ENCODE measurements at places on chromosomes 11 and 22.
A peak's percentile ranks its signal among the peaks of the same experiment; 100 is the strongest.

DNA sequence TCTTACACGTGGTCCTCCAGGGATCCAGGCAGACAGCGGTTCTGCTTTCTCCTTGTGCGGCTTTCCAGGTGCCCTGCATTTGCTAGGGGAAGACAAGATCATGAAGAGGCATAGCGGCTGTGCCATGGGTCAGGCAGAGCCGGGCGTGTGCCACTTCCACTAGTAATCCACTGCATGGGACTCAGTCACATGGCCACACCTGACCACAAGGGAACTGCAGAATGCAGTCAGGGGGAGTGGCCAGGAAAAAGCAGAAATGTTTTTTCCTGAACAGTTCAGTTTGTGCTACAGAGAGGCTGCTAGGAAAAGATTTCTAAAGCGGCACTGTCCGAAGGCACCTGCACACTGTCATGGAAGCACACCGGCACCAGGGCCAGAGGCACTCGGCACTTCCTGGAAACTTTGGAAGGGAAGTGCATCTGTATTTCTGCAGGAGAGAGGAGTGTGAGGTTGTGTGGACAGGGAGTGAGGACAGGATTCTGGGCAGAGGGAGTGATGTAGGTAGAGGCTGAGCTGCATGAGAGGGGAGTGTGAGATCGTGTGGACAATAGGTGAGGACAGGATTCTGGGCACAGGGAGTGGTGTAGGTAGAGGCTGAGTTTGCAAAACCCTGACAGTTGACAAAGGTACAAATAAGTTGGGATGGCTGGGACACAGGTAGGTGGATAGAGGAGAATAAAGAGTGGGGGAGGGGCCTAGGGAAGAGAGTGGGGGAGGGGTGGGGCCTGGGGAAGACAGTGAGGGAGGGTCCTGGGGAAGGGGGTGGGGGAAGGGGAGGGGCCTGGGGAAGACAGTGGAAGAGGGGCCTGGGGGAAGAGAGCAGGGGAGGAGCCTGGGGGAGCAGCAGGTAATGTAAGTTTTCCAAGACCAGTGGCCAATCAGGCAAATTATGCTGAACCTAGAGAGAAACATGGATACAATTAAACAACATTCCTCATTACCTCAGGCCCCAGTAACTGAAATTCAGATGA, 1436.3 kb downstream of the TBC1D22A start:
- DNase-seq: no peak

GRCh38 chr11:123072762-123073161, 10.8 kb upstream of the HSPA8 start:
- DNase-seq: no peak

GRCh38 chr22:19119949-19120348, 2.3 kb downstream of the DGCR2 start:
- DNase-seq: no peak

- no peak for DNase-seq
Observed at GRCh38 chr11:118117790-118118601, 31.2 kb upstream of the SMIM35 start.

DNA sequence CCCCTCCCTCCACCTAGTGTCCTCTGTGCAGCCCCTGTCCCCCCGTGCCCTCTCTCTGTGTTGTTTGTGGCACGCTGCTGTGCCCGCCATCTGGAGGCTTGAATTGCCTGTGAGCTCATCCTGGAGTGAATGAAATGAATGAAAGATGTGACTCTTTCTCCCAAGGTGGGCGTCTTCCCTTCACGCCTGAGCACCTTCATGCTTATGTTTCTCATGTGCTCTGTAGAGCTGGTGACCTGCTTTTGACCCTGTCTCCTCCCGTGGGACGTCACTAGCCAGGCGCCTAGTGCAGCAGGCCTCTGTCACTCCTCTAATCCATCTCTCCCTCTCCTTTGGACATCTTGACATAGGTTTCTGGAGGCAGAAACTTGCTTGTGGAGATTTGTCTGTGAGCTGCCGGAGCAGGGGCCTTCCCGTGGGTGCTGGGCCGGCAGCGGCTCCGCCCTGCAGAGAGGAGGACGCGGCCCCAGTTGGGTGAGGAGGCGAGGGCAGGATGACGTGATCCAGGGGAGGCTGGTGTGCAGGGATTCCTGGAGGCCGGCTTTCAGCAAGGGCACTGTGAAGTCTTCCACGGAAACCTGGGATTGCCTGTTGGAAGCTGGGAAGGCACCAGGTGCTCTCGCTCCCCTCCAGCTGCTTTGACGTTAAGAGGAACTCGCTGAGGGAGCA, 40.6 kb downstream of the MUC6 start:
- no peak for DNase-seq

GRCh38 chr11:35177370-35177769, 38.4 kb downstream of the CD44 start:
- no peak for DNase-seq

GRCh38 chr11:133984828-133985227, 28.1 kb upstream of the IGSF9B start:
- no peak for DNase-seq

- peak; percentile 22 for DNase-seq
Observed at GRCh38 chr11:83051760-83052671, 19.7 kb downstream of the RAB30 start.

GRCh38 chr11:399731-400211, 5.8 kb downstream of the PKP3 start:
- no peak for DNase-seq

- no peak for DNase-seq
Observed at GRCh38 chr11:44813401-44813800, 86.6 kb downstream of the TSPAN18 start.

GRCh38 chr11:61532134-61533038, 23.8 kb downstream of the LRRC10B start:
- no peak for DNase-seq

- DNase-seq: no peak
Observed at GRCh38 chr22:17264321-17265052, 45.3 kb upstream of the ADA2 start.

DNA sequence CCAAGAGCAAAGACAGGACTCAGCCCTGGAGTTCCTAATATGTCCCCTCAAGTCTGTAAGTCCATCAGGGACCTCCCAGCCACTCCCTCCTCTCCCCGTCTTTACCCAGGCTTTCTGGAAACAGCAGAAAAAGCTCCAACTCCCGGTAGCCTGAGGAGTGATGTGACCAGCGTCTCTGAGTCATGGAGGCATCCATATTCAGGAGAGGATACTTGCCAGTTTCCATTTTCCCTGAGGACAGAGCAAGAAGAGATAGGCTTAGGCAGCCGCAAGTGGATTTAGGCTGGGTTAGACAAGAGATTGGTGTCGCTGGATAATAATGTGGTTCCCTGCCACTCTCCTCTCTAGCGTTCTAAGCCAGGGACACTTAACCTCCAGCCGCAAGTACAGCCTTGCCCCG, 206.6 kb downstream of the GRIK4 start:
- no peak for DNase-seq

- no peak for DNase-seq
Observed at GRCh38 chr11:313304-313786, 495 bp upstream of the IFITM1 start.

- no peak for DNase-seq
Observed at GRCh38 chr11:11396301-11397035, 43.4 kb upstream of the CSNK2A3 start.

GRCh38 chr22:37162221-37163095, 12.7 kb upstream of the IL2RB start:
- no peak for DNase-seq

DNA sequence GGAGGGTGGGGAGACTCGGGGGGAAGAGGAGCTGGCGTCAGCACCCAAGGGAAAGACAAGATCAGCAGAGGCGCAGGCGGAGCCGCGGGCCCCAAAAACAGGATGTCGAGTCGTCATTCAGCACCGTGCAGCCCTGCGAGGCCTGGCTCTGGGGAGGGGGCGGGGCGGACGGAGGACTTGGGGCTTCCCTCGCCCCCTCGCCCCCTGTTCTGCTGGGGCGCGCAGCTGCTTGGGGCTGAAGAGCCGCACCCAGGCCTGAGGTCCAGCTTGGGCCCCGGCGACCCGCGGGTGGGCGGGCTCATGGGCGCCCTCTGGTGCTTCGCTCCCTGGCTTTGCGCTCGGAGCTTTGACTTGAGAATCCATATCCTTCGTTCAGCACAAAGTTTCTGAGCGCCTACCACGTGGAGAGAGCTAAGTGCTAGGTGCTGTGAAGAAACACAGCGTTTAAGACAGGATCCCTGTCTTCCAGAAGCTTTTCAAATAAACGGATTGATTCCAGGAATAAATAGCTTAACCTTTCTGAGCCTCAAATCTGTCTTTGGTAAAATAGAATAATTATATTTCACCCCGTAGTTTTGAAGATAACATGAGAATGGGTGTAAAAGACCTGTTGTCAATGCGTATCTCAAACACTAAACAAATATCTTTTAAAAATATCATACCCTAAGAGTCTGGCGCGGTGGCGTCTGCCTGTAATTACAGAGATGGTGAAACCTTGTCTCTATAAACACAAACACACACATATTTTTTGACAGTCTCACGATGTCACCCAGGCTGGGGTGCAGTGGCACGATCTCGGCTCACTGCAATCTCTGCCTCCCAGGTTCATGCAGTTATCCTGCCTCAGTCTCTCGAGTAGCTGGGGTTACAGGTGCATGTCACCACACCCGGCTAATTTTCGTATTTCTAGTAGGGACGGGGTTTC, 929 bp upstream of the RHOG start:
- peak; percentile 65 for DNase-seq

DNA sequence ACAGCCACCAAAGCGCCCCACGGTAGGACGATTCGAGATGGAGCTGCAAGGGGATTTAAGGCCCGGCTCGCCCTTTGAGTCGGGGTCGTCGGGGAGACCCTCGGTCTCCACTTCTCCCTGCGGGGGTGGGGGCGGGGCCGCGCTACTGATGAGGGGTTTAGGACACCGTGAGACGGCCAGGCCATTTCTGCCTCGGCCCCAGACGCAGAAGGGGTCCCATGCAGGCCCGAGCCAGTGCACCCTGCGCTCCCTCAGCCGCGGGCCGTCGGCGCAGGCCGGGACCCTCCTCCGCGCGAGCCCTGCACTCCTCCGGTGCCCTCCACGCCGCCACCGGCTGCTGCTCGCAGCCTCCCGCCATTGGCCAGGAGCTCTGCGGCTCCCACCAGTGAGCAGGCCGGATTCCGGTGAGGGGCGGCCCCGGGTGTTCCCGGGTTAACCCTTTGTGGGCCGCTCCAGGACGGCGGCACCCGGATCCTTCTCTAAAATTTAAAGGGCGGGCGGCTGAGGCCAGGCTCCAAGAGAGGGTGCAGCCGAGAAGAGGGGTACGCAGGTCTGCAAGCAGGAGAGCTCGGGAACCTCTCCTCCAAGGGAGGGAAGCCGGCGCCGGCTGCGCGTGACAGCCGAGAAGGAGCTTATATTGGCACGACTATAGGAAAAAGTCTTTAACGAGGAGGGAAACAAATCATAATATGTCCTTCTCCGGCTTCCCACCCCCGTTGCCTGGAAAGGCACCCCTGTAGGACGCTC, 18.0 kb downstream of the CREB3L1 start:
- DNase-seq: no peak

- DNase-seq: peak; percentile 26
Observed at GRCh38 chr11:7019500-7020182, 505 bp downstream of the ZNF214 start.

DNA sequence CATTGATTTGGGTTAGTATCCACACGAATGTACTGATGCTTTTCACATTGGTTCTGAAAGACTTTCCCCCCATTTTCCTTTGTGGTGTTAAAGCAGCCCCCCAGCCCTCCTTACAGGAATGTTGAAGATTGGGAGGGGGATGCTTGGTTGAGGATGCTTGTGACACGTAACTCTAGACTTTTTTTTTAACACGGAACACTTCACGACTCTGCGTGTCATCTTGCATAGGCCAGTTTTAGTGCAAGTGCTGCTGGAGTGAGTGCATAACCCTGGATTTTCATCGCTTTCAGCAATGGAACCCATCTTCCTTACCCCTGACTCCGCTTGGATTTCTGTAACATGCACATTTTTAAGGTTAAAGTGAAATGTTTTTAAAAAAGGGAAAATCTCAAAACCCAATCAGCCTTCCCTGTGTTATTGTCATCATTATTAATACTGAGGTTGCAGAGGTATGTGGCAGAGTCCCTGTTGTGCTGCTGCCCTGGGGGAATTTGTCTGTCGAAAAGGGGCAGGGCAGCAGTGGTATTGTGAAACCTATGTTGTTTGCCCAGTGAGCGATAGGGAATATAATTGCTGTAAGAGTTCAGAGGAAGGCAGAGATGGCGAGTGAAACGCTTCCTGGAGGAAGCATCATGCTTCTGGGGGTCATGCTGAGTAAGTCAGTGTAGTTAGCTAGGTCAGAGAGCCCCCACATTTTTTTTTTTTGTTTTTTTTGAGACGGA, 12.1 kb downstream of the CECR2 start:
- no peak for DNase-seq

DNA sequence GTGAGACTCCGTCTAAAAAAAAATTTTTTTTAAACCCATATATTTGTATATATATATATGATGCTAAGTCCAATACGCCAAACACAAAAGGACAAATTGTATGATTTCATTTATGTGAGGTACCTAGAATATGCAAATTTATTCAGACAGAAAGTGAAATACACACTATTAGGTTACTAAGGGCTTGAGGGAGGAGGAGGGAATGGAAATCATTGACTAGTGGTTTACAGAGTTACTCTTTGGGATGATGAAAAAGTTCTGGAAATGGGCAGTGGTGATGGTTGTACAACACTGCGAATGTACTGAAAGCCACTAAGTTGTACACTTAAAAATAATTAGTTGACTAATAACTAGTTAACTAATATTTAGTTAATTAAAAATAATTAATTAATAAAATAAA, 36.2 kb upstream of the FGF3 start:
- no peak for DNase-seq

GRCh38 chr11:127242676-127243075, 242.1 kb upstream of the KIRREL3 start:
- DNase-seq: no peak

- DNase-seq: no peak
Observed at GRCh38 chr11:83502041-83502440, 215.9 kb upstream of the CCDC90B start.

GRCh38 chr22:37472418-37473006, 13.7 kb downstream of the MFNG start:
- DNase-seq: no peak

GRCh38 chr11:115282923-115283322, 221.3 kb downstream of the CADM1 start:
- DNase-seq: no peak

DNA sequence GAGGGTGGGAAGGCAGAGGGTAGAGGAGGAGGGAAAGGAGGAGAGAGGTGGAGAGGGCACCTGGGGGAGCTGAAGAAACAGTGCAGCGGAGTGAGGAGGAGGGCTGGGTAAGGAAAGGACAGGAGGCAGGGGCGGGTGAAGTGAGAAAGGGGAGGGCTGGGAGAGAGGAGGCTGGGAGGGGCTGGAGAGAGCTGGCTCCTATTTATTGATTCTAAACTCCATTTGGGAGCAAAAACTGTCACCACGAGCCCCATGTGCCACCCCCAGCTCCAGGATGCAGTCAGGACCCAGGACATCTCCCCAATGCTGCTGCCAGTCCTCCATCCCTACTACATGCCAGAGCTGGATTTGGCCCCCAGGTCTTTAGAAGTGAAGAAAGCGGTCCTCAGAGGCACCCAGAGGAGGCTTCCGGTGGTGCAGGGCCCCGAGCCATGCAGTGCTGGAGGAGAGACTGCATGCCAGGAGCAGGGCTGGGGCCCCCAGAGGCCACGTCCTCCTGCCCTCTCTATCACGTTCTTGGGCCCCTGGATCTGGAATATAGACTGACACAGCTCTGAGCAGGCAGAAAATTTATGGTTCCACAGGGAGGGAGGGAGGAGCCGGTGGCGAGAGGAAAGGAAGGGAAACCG, 53.7 kb downstream of the SLC22A12 start:
- DNase-seq: no peak
